CD4-positive, alpha-beta T cell treated with Interleukin-6 at 100 ng/mL for 8 hours (primary cell): ENCODE measurements at places on chromosomes 6 and 20.

DNA sequence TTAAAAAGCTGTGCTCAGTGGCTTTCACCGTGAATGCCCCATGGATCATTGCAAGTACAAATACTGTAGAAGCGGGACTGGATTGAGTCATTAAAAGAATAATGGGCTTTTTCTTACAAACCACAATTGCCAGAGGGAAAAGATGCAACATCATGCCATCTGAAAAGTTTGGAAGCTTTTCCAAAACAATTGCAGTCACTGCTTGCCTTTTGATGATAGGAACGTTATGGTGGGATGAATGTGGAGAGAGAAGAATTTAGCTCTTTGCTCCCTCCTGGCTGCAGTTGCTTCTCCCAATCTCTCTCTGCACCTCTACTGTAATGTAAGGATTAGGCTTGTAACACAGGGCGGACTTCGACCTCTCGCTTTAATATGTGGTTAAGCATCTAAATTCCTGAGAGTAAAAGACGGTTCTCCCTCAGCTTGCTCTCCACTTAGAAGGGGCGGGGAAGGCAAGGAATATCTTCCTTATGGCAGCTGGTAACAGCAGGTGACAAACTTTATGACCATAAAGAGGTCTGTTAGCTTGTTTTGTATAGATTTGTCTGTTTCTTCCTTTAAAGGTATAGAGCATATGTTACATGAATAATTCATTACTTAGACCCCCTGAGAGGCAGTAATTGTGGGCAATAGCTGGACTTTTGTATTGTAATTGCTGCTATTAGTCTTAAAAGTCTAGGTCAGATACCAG is 376.1 kb downstream of the UTRN start:
- DNase-seq, result no peak

- no peak for DNase-seq
Measured at GRCh38 chr20:20955892-20956291, 150.3 kb downstream of the LINC00237 start.

GRCh38 chr20:19996222-19996621 is 20.9 kb upstream of the NAA20 start:
- no peak for DNase-seq

DNA sequence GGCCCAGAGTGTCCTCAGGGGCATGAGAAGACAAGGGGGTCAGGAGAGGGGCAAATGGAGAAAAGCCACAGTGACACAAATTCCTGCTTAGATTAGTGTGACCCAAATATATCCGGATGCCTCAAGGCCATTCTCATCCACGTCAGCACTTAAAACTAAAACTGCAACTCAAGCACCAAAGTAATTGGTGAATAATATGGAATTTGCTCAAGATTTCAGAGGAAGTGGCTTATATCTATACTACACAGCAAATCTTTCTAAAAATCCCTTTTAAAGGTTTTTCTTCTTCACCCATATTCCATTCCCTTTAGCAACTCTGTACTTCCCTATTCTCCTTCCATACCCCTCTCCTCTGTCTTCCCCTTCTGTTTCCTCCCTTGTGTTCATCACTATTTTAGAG is 15.2 kb downstream of the DEF6 start:
- DNase-seq, result no peak

- DNase-seq, result no peak
Measured at GRCh38 chr20:10438217-10438616, 3.1 kb downstream of the SLX4IP start.

DNA sequence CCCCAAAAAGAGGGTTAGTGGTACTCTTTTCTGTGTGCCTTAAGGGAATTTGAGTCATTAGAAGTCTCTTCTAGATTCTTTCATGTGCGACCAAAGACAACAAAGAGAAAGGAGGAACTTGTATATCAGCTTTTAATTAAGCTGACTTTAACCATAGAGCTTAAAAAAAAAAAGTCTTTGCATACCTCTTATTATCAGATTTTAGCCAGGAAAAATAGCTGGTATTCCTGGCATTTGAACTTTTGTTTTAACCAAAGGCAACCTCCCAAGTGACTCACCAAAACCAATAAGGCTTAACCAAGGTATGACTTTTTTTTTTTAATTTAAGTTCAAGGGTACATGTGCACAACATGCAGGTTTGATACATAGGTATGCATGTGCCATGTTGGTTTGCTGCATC is 375.0 kb downstream of the CDC5L start:
- no peak for DNase-seq

- peak; percentile 62 for DNase-seq
Measured at GRCh38 chr6:125781314-125781868, 9.4 kb upstream of the NCOA7 start.

DNA sequence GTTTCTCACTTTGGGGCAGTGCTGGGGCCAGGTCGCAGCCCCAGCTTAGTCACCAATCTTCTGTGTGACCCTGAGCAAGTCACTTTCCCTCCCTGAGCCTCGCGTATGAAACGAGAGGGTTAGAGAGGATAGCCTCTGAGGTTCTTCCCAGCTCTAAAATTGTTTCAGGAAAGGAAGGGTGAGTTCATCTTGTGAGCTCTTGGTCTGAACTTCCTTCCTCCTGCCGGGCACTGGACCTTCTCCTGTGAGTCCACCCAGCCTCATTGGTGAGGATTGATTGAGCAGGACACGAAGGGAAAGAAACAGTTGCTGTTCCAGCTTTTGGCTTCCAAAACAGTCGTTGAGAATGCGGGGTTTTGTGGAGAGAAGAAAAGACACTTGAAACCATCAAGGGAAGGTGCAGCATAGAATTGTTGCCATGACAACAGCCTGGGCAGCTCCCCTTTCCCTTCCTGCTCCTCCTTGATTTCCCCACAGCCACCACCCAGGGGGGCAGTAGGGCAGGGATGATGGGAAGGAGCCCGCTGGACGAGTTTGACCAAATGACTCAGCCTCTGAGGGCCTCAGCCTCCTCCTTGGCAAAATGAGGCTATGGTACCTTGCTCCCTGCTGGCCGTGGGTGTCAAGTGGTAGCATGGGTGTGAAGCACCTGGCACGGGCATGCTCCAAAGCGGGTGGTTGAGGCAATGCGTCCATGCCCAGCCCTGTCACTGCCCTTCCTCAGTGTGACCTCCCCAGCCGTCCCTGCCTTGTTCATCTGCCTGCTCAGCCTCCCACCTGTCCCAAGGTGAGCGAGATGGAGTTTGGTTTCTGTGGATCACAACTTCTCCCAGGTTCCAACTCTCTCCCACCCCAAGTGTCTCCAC is 107.8 kb downstream of the CDC5L start:
- DNase-seq, result no peak

DNA sequence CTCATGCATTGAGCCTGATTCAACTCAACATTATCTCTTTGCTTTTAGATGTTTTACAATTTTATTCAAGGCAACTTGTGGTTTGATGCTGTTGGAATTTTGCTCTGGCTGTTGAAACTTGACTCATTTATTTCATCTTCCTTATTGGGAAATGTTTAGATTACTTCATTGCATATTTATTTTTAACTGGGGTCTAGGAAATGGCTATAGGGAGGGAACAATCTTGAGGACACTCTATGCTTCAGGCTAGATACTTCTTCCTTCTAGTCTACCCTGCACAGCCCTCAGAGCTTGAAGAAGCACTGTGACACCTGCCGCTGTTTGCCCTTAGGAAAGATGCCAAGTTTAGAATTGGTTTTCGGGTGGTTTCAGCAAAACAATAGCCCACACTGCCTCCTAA is 183.4 kb downstream of the ADGRG6 start:
- DNase-seq, result no peak

DNA sequence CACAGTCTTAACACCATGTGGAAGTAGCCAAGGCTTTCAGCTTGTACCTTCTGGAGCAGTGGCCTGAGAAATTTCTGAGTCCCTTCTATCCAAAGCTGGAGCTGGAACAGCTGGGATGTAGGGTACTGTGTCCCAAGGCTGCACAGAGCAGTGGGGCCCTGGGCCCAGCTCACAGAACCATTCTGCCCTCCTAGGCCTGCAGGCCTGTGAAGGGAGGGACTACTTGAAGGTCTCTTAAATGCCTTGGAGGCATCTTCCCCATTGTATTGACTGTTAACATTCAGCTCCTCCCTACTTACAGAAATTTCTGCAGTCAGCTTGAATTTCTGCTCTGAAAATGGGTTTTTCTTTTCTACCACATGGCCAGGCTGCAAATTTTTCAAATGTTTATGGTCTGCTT is 156.5 kb upstream of the MANEA start:
- DNase-seq, result no peak

DNA sequence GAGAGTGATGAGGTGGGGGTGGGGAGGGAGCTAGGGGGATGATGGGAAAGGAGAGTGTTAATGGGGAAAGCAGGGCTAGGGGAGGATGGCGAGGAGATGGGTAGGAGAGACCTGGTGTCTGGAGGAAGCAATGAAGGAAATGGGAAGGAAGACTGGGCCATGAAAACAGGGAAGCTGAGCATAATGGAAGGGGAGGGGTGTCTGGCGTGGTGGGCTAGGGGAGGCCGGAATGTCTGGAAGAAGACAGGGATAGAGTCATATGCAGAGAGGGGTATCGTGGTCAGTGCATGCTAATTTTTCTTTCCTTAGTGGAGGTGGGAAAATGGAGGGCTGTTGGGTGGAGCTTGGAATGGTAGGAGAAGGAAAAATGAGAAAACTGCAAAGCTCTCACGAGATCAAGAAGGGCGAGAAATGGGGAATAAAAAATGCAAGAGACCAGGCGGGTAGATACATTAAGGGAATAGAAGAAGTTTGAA is 423 bp downstream of the KLHDC3 start:
- no peak for DNase-seq
